GOT3 (cell line): ENCODE measurements at places on chromosomes 7 and 10.

DNA sequence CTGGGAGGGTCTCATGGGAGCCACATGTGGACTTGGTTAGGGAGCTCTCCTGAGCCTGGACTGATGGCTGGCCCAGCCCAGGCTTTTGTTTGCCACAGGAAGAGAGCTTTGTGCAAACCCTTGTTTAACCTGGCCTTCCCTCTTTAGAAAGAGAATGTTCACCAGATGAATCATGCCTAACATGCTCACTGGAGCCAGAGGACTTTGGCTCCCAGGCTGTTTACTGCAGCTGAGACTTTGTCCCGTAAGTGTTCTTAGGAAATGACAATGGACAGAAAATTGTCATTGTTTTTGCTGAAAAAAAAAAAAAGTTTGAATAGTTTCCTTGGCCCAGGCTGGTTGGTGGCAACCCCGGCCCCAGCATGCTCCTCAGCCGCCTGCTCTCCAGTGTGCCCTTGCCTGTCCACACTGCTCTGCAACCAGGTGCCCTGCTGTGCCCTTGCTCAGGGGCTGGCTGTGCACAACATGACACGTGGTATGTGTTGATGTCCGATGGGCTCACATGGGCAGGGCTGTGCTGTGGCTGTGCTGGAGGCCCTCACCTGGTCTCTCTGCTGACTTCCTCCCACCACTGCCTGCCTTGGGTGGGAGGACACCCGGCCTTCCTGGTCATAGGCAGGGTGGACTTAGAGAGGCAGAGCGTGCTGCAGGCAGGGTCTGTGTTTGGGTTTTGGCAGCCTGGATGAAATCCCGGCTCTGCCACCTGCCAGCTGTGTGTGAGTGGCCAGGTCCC lies 215.3 kb upstream of the ZNF32 start:
- DNase-seq = no peak

DNA sequence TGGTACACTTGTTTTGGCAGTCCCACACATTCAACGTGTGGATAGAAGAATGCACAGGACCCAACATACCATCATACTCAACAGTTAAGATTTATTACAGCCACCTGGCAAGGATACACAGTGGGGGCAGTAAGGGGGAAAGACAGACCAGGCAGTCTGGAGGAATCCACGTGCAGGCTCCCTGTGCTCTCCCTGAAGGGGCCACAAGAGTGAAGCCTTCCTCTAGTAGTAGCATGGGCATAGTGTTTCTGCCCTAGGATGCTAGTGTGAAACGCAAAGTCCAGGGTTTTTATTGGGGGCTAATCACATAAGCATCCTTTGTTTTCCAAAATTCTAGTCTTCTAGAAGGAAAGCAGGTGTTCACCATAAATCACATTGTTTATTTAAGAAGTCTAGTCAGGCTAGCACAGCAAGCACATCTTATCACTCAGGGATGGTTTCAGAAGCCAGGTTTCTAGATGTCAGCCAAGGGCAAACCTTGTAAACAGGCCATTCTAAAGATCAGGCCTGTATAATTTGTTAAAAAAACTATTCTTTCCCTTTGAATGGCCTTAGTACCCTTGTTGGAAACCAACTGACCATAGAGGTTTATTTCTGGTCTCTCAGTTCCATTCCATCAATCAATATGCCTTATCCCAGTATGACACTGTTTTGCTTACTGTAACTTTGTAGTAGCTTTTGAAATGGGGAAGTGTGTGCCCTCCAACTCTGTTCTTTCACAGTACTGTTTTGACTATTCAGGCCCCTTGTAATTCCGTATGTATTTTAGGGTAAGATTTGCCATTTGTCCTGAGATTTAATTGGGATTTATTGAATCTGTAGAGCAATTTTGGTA lies 12.4 kb upstream of the TFAM start:
- no peak for DNase-seq

- no peak for DNase-seq
Measured at GRCh38 chr10:60382946-60383681, 6.6 kb downstream of the ANK3 start.

DNA sequence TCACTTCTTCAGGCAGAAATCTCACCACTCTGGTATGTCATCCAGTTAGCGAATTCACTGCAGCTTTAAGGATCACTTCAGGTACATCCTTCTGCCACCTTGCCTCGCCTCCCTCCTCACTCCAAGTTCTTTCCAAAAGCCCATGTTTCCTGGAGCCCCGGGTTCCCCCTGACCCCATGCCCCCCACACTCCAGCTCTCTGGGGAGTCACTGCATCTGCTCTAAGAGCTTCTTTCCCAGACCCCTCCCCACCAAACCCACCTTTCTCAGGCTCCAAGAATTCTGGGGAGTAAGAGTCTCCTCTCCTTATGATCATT lies 969.5 kb upstream of the ZNF722 start:
- DNase-seq = no peak

GRCh38 chr10:10996966-10997620 lies 20.6 kb upstream of the CELF2 start:
- DNase-seq = no peak

GRCh38 chr10:131767716-131768115 lies 133.1 kb upstream of the PPP2R2D start:
- no peak for DNase-seq

GRCh38 chr10:26468291-26468690 lies 30.1 kb downstream of the APBB1IP start:
- DNase-seq = no peak

DNA sequence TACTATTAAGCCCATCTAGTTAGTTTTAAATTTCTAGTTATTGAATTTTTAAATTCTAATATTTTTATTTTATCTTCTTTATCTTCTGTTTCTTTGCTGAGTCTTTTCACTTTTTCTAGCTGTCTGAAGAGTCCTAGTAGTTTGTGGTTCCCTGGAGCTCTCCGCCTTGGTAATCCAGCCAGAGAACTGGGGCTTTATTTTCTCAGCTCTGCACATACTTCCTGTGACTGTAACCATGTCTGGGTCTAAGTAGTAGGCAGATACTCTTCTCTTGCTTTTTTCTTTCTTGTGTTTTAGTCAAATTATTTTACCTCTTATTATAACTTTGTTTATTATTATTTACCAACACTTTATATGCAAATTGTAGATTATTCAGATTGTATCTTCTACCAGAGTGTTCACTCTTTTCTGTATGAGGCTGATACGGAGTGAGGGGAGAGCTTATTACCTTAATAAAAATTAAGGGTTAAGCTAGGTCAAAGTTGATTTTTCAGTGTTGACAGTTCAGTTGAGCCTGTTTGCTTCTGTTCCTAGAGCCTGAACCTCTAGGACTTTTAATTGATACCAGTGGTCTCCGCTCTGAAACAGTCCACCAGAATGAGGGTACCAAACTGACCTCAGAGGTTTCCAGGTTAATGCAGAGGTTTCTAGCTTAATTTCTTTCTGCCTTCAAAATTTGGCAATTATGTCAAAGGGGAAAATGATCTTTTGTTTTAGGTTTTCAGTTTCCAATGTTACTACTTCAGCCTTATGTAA lies 155.4 kb downstream of the ADK start:
- DNase-seq = no peak

DNA sequence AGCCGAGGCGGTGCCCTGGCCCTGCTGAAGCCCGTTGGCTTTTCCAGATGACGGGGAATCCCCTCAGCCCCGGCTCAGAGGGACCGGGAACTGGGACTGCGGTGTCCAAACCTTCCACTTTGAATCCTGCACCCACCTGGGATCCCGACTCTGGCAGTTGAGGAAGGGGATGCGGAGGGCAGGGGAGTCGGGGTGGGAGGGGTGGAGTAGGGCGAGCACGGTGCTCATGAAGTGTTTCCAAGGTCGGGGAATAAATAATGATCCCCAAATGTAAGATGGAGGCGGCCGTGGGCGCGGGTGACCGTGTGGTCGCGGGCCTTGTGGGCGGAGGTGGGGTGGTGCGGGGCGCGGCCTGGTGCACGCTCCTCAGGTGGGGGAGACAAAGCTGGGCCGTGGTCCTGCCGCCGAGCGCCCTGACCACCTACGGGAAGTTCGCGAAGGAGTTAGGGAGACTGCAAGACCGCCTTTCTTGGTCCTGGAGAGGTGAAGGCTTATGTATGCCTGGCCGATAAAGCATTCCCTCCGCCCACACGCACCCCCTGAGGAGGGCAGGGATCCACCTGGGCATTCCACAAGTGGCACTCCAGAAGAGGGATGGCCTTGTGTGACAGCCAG lies 1.4 kb downstream of the MTURN start:
- DNase-seq = no peak

- no peak for DNase-seq
Measured at GRCh38 chr7:16409777-16410176, 11.6 kb downstream of the CRPPA start.

DNA sequence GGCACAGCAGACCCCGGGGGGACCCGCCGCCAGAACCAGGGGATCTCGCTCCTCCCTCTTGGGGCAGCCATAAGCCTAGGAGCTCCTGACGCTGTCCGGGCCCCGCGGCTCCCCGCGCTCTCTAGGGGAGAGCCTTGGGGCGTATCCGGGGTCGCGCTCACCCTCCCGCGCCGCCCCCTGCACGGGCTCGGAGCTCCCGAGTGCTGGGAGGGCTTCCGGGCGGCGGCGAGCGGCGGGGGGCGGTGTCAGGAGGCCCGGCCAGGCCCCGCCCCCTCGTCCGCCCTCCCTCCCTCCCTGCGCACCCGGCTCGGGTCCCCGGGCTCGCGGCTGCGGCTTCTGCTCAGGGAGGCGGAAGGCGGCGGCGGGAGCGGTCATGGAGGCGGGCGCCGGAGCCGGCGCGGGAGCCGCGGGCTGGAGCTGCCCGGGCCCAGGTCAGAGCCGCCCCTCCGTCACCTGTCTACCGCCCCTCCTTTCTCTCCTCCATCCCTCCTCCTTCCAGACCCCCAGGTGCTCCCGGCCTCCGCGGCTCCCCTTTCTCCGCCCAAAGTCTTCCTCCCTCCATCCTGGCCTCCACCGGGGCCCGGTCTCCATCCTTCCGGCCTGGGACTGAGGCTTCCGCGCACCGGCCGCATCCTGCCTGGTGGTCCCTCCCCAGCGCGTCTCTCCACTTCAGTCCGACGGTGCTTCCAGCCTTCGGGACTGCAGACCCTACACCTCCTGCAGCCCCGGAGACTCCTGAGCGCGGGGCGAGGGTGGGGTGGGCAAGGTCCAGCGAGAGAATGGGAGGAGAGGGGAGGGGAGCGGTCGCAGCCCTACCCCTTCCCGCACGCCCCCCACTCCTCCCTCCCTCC lies at the start of gene CCDC136:
CCDC136 (plus strand) TSS at position 848 of the 851 bp plus-strand sequence. CDS start 444 bp downstream, outside the sequence.
- DNase-seq = peak; percentile 7

- DNase-seq = no peak
Measured at GRCh38 chr10:82331716-82332115, 456.7 kb downstream of the NRG3 start.

DNA sequence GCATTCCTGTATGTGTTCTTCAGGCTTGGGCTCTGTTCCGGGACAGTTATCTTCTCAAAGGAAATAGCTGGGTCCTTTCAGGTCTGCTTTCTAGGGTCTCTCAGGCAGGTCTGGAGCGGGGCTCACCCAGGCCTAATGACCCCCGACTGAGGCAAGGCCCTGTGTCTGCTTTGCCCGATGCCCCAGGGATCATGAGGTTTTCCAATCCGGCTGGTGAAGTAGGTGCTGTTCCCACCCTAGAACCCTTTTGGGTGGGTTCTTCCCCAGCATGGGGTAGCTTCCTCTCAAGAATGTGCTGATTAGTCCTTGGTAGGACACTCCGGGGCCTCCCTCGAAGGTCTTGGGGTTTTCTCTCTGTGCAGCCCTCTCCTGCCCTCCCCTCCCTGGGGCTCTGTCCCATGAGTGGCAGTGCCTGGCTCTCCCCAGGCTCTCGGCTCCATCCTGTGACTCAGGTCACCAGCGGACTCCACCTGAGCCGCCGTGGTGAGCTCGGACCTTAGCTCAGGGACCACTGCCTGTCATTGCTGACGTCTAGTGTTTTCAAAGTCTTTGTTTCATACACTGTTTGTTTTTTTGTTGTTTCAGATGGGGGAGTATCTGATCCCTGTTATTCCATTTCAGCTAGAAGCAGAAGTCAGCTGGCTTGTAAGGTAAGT lies 71.0 kb upstream of the NKX6-2 start:
- DNase-seq = no peak

DNA sequence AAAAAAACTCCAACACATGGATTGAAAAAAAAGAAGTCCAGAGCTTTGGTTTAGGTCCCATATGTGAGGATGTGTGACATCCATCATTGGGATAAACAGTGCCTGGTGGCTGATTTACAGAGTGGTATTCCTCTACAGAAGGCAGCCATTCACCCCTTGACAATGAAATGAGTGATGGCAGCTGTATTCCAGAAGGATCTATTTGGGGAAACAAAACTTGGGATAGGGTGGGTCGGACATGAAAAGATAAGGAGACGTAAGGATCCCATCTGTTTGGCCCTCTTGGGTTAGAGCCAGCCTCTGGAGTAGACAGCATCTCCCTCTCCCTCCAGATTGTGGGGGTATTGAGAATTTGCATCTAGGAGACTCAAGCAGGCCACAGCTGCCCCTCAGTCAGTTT lies 15.2 kb upstream of the CREB5 start:
- no peak for DNase-seq

GRCh38 chr10:102744374-102745051 lies 765 bp downstream of the WBP1L start:
- DNase-seq = no peak

- no peak for DNase-seq
Measured at GRCh38 chr7:80876894-80877414, 41.9 kb downstream of the SEMA3C start.

DNA sequence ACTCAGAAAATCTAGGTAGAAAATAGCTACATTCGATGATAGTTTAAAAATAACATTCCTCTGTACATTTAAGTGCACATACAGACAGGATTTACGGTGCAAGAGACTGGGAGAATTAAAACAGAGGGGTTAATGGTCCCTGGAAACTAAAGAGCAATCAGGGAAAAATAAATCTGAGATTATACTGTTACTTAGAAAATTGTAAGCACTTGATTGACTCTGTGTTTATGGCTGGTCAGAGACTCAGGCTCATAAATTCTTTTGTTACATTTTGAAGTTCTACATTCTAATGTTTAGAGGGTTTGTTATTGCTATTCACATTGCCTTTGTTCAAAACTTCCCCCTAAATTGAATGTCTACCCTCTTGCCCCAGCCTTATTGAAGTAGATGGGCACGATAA lies 54.4 kb downstream of the CDCA7L start:
- no peak for DNase-seq

DNA sequence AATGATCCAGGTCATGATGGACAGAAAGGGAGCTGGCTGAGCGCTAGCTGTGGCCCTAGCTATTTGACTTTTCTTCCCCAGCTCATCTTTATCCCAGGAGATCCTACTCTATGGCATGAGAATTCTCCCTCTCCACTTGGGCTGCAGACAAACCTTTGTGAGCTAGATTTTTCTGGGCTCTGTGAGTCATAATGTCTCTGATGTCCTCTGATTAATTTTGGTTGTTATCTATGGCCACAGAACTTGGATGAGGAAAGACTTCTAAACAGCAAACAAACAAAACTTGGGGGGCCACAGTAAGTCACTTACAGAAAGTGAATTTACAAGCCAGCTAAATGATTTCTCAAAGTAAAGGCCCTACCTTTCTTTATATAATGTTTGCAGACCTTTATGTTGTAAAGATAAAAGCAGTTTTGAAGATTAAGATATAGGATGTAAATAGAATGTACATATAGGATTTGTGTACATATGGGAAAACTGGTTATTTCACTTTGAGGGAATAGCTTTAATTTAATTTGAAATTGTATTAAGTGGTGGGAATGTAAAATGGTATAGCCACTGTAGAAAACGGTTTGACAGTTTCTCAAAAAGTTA lies 10.4 kb downstream of the ABLIM1 start:
- no peak for DNase-seq
